GM20000 (cell line): ENCODE measurements at places on chromosomes 6 and 20.

DNA sequence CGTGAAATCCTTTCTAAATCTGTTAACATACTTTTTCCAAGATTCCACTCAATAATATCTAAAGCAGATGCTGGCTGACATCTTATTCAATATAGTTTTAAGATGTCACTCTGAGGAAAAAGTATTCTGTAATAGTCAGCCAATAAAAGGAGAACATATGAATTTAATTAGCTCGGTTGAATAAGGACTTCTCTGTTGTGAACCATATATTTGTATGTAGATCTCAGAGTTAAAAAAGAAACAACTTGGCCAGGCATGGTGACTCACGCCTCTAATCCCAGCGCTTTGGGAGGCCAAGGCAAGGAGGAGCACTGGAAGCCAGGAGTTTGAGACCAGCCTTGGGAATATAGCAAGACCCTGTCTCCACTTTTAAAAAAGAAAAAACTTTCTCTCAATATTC is 7.4 kb upstream of the CD24 start:
- DNase-seq: no peak

DNA sequence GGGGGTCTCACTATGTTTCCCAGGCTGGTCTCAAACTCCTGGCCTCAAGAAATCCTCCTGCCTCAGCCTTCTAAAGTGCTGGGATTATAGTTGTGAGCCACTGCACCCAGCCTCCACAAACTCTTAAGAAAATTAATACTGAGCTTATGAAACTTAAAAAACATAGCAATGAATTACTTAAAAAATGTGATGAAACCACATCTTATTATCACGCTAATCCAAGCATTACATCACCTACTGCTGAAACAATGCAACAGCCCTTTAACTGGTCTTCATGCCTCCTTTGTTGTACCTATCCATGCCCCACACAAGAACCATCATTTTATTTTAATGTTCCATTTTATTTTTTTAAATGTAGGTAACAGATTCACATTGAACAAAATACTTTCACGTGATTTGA is 24.9 kb downstream of the SESN1 start:
- DNase-seq: no peak

GRCh38 chr6:110284855-110285254 is 73.3 kb downstream of the METTL24 start:
- no peak for DNase-seq

- DNase-seq: peak; percentile 90
These were observed at the start of gene ARID1B for GRCh38 chr6:156776840-156777576. Gene ARID1B, plus strand, starts transcription at chr6:156777378. Its CDS starts 303 bp downstream, at chr6:156777681.

- no peak for DNase-seq
These were observed 29.5 kb downstream of the DACT2 start for GRCh38 chr6:168290095-168290494.

DNA sequence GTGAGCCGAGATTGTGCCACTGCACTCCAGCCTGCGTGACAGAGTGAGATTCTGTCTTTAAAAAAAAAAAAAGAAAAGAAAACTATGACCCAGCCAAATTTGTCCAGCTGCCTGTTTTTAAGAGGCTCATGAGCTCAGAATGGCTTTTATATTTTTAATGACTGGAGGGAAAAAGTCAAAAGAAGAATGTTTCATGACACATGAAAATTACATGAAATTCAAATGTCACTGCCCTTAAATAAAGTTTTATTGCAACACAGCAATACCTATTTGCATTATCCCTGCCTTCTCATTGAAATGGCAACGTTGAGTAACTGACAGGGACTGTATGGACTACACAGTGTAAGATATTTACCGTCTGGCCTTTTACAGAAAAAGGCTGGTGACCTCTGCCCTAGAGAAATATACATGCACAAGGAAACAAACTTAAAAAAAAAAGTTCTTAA is 11.4 kb downstream of the SENP6 start:
- no peak for DNase-seq

- DNase-seq: no peak
These were observed 76.0 kb downstream of the LCA5 start for GRCh38 chr6:79461205-79461604.

DNA sequence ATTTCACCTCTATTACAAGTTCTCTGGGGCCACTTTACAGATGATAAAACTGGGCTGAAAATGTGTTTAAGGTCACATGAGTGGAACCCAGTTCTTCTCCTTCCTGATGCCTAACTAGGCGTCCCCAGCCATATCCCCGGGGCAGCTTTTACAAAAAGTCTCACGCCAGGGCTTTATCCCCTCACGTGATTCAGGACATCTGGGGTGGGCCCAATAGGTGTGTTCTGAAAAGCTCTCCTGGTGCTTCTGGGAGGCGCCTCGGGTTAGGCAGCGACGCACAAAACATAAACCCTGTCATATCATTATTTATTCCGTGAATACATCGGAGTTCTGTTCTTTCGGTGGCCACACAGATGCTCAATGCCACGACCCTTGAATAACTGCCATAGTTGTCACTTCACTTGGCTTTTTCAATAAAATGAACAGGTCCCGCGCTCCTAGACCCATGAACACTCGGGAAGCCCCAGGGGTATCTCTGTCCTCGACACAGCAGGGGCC is 32.1 kb downstream of the SF3B5 start:
- DNase-seq: no peak

DNA sequence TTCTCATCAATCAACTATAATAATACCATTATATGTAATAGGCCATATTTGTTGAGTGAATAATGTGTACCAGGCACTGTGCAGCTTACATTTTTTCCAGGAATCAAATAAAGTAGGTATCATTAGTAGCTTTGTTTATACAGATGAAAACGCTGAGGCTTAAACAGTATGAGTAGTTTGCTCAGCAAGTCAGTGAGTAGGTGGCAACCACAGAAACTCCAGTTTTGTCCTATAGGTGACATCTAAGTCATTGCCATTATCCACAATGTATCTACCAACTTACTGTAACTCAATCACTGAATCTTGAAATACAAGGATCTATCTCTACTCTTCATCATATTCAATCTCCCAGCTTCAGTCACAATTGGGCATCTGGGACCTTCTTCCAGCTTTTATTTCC is 29.8 kb upstream of the TPBG start:
- no peak for DNase-seq

- no peak for DNase-seq
These were observed 59.0 kb upstream of the QKI start for GRCh38 chr6:163355426-163355991.

DNA sequence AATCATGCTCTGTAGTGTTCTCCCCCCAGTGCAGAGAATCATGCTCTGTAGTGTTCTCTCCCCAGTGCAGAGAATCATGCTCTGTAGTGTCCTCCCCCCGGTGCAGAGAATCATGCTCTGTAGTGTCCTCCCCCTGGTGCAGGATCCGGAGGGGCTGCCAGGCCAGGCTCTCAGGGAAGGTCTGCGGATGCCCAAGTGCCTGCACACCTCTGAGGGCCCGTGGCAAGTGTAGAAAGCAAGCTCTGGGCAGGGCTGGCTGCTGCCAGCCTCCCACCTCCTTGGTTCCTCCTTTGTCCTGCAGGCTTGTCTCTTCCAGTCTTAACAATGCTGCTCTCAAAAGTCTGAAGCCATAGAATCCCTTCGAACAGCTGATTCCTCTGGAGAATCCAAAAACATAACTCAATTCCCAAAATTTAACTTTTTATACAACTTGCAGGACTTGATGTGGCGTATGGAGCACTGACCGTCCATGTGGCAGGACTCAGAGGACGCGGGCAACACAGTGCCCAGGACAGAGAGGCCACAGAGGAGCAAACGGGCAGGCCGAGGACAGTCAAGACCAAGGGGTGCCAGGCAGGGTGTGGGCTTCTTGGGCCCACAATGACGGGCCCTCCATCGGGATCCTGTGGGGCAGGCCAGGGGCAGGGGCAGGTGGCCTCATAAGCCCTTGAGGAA is 44.6 kb upstream of the BHLHE23 start:
- no peak for DNase-seq

GRCh38 chr20:37308086-37309050 is 18.9 kb downstream of the MANBAL start:
- DNase-seq: peak; percentile 80

- no peak for DNase-seq
These were observed 198.1 kb upstream of the UST start for GRCh38 chr6:148548749-148549140.

- no peak for DNase-seq
These were observed 9.1 kb upstream of the ANKRD60 start for GRCh38 chr20:58237318-58238132.

GRCh38 chr6:14429396-14429795 is 311.8 kb downstream of the CD83 start:
- DNase-seq: no peak

GRCh38 chr6:152948150-152948768 is 34.6 kb downstream of the FBXO5 start:
- peak; percentile 44 for DNase-seq

DNA sequence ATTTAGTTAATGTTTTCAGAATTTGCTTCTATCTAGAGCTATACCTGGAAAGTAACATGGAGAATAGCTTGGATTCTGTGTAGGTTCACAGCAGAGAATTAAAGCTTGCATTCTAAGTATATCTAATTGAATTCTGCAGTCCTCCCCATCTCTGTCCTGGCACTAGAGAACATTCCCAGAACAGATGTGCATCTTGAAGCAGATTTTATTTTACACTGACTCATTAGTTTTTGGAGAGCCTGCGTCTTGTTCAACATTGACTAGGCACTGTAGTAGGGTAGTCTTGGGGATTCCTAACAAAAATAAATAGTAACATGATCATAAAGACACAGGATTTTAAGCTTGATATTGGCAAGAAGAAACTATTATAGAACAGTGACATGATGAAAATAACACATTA is 36.2 kb upstream of the BAG2 start:
- DNase-seq: no peak

- DNase-seq: no peak
These were observed 61.3 kb upstream of the ZNFX1 start for GRCh38 chr20:49339123-49339522.

DNA sequence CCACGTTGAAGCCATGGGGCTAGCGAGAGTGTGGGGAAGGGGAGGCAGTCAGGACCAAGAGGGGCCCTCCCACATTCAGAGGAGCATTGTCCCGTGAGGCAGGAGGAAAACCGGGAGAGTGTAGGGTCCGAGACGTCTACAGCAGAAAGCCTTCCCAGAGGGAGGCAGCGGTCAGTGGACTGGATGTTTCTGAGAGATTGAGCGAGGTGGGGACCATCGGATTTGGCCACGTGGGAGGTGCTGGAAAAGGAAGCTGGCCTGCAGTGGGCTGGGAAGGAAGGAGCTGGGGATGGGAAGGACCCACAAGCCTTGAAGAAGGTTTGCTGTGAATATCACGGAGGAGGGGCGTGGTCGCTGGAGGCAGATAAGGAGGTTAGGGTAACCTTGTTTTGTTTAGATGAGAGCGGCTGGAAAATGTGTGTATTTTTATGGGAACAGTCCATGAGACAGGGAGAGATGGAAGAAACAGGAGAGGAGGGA is 119.0 kb upstream of the RNF24 start:
- no peak for DNase-seq

DNA sequence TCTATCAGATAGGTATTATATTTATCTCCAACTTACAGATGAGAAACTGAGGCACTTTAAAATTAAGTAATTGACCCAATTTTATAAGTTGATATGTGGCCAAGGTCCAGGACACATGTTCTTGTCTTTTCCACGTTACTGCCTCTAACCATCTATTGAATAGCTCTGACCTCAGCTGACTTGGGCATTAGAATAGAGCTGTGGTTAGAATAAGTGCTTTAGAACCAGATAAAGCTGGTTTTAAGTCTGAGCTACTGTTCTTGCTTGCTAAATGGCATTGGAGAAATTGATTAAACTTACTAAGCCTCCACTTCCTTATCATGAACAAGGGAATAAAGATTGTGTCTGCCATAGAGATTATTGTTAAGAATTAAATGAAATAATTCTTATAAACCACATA is 147.8 kb upstream of the DTNBP1 start:
- no peak for DNase-seq

GRCh38 chr6:1910621-1911407 is 301.1 kb downstream of the FOXC1 start:
- no peak for DNase-seq

- no peak for DNase-seq
These were observed 259.9 kb upstream of the SASH1 start for GRCh38 chr6:148082696-148083095.

DNA sequence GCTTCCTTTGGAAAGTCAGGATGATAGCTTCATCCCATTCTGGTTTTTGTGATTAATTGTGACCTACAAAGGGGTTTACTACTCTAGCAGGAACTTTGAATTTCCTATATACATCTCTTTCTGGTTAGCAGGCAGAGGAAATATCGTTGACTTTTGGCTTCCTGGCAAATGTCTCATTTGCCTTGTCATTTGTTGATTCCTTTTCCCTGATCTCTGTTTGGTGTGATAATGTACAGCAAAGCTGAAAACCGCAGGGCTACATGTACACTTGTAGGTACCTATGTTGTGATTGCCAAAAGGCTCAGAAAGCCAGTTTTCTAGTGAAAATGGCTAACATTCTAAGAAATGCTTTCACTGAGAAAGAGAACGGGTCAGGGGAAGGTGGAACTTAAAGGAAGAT is 44.3 kb downstream of the TOP1 start:
- DNase-seq: no peak

DNA sequence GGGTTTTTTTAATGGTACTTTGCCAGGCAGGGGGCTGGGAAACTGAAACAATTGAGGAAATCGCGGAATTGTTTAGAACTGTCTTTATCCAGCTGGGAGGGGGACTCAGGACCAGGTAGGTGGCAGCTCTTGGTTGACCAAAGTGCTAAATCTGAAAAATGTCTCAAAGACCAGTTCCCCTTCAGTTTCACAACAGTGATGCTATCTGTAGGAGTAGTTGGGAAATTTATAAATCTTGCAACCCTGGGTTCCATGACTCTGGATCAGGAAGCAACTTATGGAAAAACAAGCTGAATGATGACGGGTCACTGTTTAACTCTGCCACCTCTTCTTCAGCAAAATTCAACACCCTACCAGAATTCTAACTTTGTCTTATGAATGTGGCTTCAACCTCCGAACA is 99.7 kb downstream of the FAM50B start:
- DNase-seq: no peak

DNA sequence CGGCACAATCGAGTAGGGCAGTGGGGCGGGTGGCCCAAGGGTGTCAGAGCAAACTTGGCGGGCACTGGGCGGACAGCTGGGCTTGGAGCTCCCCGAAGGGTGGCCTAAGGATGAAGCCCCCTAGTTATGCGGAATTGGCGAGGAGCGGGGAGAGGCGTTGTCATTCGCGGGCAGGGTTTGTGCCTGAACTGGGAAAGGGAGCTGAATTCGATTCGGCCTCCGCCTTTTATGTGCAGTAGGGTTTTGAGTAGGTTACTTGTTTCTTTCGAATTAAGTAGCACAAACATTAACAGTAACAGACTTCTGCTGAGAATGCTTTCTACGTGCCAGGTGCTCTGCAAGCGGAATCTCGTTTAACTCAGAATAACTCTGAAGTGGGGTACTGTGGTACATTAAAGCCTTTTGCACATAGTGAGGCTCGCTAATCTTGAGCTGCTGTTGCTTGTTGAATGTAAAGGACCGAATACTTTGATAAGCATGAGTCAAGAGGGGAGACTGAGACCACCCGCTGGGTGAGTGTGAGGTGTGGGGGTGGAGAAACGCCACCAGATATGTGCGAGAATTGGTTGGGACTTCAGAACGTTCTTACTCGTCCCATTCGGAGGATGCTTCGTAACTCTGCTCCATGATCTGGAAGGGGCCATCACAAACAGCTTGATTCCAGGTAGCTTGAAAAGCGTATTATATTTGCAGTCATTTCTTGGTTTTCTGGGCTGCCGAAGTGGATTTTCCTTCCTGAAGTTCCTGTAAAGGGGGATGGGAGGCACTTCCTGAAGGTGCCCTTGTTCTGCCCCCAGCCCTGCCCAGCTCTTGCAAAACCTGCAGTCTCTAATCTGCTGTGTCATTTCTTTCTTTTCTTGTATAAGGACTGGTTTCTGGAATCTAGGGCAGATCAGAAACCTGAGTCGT is 833 bp downstream of the RAB5IF start:
- DNase-seq: no peak
